Thymus (tissue), 14 donors: ENCODE measurements at places on chromosomes 16 and 17.
A peak's percentile ranks its signal among the peaks of the same experiment; 100 is the strongest.

- H3K4me1 ChIP-seq = no peaks in the 10 kb centered on the region
- H3K36me3 ChIP-seq = no peaks in the 10 kb centered on the region
- no peaks in the 10 kb centered on the region for H3K27me3 ChIP-seq
- DNase-seq = no peak
Measured at GRCh38 chr16:64808474-64808873, 313.4 kb downstream of the CDH11 start.

DNA sequence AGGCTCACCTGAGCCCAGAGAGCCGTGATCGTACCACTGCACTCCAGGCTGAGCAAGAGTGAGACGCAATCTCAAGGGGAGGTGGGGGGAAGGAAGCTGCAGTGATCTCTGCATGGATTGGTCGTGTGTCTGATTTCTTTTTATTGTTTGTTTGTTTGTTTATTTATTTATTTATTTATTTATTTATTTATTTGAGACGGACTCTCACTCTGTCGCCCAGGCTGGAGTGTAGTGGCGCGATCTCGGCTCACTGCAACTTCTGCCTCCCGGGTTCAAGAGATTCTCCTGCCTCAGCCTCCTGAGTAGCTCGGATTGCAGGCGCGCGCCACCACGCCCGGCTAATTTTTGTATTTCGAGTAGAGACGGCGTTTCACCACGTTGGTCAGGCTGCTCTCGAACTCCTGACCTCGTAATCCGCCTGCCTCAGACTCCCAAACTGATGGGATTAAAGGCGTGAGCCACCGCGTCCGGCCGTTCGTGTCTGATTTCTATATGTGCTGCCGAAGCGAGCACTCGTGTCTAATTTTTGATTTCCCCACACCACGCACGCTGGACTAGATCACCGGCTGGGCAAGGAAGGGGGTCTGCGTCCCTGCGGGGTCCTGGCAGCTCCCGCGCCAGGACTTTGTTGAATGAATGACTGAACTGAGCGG is 448 bp upstream of the TNFRSF12A start:
- no peak for DNase-seq
- H3K4me1 ChIP-seq = peaks cover 38% of the 10 kb centered on the region
- peak overlapping the region; percentile 41 for H3K4me3 ChIP-seq
- no peaks in the 10 kb centered on the region for H3K36me3 ChIP-seq
- H3K27ac ChIP-seq = no peak overlapping the region

DNA sequence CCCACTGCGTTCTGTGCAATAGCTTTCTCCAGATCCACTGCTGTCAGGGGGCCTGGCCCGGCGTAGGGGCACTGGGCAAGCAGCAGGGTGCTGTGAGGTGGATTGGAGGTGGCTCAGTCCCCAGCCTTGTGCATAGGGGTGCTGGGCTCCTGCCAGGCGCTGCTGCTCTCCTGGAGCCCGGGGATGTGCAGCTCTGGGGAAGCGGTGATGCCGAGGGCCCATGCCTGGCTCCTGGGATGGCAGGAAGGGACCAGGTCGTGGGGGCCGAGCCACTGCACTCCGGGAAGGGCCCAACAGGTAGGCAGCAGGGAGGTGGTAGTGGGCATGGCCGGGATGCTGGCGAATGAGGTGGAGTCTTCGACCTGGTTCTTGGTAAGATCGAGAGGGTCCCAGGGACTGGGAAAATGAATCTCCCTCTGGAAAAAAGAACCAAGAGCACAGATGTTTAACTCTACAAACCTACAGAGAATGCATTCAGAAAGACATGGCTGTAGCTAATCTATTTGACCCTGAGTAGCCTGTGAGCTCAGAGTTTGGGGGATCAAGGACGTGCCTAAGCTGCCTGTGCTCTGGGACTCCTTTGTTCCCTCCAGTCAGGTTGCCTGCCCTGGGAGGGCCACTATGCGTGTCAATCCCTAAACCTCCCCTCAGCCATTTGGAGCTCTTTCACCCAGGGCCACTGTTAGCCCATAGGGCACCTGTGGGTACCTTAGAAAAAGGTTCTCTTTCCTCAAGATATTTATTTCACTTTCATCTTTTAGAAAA is 6.6 kb upstream of the SUPT4H1 start:
- H3K27ac ChIP-seq = no peak overlapping the region
- H3K4me3 ChIP-seq = no peak overlapping the region
- peaks cover 16% of the 10 kb centered on the region for H3K4me1 ChIP-seq
- H3K36me3 ChIP-seq = peaks cover 9% of the 10 kb centered on the region
- no peaks in the 10 kb centered on the region for H3K27me3 ChIP-seq

DNA sequence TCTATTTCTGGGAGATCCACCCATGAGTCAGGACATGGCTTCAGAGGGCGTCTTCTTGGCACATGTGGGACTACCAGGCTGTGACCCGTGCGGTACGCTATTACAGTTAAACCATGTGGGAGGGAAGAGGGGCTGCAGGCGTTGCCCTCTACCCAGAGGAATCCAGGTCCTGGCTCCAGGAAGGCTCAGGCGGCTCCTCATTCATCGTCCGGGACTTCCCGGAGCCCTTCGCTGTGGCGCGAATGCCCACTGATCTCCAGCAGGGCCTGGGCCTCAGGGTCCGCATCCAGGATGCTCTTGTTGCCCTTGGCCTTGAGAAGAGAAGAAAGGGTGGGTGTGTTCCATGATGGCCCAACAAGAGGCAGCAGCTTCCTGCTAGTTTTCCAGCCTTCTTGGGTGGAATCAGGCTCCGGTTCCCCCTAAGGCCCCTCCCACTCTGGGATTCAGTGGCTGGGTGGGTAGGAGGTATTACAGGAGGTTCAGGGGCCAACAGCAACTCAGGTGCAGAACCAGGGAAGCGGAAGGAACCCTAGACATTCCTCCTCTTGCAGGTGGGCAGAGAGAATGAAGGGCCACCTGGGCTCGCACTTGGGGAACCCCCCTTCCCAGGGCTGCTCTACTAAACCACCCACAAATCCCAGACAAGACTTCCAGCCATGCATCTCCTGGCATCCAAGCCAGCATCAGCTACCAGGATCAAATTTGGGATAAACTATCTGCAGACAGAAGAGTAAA is 24.6 kb downstream of the MEAK7 start:
- peaks cover 4% of the 10 kb centered on the region for H3K36me3 ChIP-seq
- H3K4me3 ChIP-seq = no peak overlapping the region
- no peak for DNase-seq
- no peak overlapping the region for H3K27ac ChIP-seq

DNA sequence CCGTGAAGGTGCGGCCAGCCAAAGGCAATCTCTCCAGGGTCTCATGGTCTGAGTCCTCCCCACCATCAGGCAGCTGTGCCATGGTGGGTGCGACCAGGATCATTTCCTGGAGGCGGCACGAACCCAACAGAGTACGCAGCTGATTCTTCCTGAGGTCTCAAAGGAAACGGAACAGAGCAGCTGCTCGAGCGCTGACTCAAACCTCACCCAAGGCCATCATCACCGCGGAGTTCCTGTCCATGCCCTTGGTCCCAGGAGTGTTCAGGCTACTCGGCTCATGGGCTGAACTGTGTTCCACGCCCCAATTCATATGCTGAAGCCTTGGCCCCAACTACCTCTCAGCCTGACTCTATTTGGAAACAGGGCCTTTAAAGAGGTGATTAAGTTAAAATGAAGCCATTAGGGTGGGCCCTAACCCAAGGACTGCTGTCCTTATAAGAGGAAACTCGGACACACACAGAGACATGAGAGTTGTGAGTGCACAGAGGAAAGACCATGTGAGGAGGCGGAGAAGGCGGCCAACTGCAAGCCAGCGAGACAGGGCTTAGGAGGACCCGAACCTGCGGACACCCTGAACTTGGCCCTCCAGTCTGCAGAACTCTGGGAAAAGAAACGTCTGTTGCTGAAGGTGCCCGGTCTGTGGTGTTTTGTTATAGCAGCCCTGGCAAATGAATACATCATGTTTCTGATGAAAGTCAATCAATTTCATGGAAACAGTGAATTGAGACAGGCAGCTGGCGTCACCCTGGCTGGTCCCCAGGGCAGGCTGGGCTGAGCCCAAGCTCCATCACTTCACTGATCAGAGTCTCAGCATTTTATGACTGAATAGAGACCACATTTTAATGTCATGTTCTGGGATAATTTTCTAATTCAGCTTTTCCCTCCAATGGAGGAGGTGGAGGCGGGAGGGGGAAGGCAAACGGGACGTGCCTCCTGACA is 13.7 kb downstream of the MXRA7 start:
- H3K27ac ChIP-seq = no peak overlapping the region
- no peak overlapping the region for H3K4me3 ChIP-seq
- H3K4me1 ChIP-seq = peaks cover 34% of the 10 kb centered on the region
- no peaks in the 10 kb centered on the region for H3K36me3 ChIP-seq
- no peaks in the 10 kb centered on the region for H3K27me3 ChIP-seq
- no peak for DNase-seq

GRCh38 chr17:73645050-73645871 is 1.0 kb upstream of the SDK2 start:
- H3K27ac ChIP-seq = no peak overlapping the region
- no peaks in the 10 kb centered on the region for H3K36me3 ChIP-seq
- peaks cover 68% of the 10 kb centered on the region for H3K27me3 ChIP-seq
- peaks cover 8% of the 10 kb centered on the region for H3K4me1 ChIP-seq

DNA sequence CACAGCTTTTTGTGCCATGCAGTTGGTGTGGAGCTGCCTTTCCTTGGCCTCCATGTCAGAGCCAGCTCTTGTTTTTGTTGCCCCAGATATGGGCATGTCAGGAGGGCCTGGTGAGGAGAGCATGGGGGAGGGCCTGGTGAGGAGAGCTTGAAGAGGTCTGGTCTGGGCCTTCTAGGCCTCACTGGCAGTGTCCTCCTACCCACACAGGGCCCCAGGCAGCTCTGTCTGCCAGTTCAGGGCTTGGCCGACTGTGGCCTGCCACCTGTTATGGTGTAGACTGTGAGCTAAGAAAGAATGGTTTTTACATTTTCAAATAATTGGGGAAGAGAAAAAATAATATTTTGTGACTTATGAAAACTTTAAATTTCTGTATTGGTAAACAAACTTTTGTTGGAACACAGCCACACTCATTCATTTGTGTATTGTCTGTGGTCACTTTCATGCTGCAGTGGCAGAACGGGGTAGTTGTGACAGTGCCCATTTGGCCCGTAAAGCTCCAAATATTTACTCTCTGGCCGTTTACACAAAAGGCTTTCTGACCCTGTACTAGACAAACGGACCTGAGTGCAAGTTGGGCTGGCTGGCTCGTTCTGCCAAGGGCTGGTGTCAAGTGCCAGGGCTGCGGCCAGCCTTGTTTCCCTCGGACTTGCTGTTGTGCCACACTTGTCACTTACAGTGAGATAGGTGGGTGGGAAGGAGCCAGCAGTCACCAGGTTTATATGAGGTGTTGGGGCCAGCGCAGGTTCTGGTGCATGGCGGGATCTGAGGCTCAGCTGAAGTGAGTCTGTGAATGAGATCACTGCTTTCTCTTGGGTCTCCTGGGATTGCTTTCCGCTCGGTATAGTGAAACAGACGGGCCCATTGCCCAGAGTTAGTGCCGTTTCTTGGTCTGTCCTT is 18.2 kb downstream of the PGS1 start:
- H3K36me3 ChIP-seq = peaks cover 88% of the 10 kb centered on the region
- no peak for DNase-seq
- no peaks in the 10 kb centered on the region for H3K27me3 ChIP-seq
